ENCODE measurements at places on chromosomes 16 and 17.

DNA sequence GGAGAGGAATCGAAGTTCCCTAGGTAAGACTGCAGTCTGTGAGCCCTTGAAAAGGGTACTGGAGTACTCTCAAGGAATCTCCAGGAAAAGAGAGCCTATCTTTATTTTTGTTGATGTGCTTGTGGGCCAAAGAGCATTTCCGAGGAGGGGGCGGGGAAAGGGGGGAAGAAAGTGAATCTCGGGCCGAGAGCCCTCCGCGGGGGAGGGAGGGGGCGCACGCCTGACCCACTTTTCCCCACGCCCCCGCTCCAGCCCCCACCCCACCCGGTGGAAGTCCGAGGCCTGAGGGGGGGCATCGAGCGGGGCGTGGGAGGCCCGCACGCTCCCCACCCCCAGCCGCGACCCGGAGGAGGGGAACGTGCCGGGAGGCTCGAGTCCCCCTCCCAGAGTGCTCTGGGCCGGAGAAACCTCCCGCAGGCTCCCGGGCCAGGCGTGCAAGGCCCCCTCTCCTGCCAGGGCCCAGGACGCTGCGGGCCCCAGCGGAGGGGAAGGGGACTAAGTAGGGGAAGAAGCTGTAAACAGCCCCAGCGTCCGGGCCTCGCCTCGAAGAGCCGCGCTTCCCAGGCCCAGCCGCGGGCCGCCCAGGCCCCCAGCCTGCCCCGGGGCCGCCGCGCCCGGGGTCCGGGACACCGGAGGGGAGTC is 444 bp downstream of the HELZ start:
- DNase-seq = no peak

DNA sequence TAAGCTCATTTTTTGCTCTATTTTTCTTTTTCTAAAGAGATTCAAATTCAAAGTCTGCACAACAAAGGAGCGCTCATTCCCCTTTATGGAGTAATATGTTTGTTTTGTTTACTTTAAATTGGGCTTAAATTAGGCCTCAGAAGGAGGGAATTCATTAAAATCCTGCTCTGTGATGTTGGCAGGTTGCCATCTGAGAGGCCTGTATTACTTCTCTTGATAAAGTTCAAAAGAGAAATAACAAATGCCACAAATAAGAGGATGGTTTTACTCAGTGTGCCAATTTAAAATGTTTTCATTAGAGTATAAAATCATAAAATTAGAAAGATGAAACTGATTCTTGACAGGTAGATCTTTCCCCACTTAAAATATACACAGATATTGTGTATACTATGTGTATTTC is 54.5 kb upstream of the HLF start:
- no peak for DNase-seq

- DNase-seq = no peak
Observed at GRCh38 chr16:939941-940340, 30.8 kb downstream of the LMF1 start.

DNA sequence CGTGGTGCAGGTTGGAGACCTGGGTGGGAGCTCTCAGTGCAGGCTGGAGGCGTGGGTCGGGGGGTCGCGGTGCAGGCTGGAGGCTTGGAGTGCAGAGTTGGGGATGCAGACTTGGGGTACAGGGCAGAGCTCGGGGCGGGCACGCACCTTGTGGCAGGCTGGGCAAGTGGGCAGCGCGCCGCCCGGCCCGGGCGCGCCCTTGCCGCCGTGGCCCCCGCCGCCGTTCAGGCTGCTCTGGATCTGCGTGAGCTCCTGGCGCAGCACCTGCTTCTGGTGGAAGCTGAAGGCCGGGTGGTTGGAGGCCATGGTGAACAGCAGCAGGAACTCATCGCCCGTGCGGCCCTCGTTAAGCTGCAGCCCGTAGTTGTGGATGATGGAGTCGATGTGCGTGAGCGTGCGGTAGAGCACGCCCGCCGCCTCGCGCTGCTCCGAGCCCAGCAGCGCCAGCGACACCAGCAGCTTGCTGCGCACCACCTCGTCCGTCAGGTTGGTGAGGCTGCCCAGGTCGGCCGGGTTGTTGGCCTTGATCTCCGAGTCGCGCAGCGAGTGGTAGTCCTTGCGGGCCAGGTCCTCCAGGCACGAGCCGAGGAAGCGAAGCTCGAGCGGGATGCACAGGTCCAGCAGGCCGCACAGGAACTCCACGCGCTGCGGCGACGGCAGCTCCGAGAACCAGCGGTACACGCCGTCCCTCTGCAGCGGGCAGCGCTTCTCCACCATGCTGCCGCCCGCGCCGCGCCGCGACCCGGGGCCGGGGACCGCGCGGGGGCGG is 1.1 kb downstream of the ZCCHC14 start:
- DNase-seq = peak; percentile 6

GRCh38 chr16:49093939-49094338 is 187.7 kb downstream of the CBLN1 start:
- DNase-seq = no peak

DNA sequence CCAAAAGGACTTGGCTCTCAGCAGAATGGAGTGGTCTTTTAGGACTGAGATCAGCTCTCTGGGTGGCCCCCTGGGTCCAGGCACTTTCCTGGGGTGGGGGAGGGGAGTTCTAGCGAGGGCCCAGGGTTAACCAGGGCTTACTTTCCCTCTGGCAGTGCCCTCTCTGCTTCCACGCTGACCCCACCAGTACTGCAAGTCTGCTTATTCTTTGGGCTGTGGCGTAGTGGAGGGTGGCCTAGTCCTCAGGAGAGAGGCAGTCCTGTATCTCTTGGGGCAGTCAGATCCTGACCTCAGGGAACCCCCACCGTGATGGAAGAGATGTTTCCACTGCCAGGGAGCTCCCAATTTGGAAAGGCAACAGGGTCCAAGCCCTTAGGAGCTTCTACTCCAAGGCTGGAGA is 79.4 kb downstream of the CCDC182 start:
- DNase-seq = no peak

GRCh38 chr16:53605356-53605755 is 98.3 kb downstream of the RPGRIP1L start:
- DNase-seq = no peak

Measured in activated effector memory CD4-positive, alpha-beta T cell treated with Interleukin-2 at 50 U/mL for 16 hours (primary cell).